ENCODE measurements at places on chromosomes 1 and 21.

DNA sequence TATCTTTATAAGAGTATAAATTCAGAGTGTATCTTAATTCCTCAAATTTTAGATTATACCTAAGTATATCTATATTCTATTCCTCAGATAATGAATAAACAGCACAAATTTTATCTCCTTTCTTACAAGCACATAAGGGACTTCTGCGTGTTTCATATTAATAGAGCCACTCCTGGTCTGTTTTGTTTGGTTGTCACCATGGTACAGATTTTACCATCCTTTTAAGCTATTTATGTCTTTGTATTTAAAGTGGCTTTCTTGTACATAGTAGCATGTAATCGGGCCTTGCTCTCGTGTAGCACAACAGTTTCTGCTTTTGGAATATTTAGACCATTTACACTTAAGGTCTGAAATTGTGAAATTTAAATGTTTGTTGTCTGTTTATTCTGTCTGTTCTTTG is 52.6 kb upstream of the SLC35A3 start:
- no peak for DNase-seq

DNA sequence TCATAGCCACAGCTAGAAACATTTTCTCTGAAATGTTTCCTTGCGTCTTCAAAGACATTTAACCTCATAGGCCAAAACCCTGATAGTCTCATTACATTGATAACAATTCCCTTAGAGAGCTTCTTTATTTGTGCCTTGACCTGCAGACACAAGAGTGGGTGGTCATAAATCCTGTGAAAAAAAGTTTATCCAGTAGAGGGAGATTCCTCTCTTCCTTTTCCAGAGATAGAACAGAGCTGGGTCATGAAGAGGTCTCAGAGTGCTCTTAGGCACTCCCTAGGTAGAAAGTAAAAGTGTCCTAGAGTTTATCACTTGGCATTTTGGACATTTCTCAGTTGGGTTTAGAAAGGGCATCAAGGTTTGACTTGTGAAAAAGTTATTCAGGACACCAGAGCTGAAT is 426.1 kb downstream of the NUF2 start:
- no peak for DNase-seq

DNA sequence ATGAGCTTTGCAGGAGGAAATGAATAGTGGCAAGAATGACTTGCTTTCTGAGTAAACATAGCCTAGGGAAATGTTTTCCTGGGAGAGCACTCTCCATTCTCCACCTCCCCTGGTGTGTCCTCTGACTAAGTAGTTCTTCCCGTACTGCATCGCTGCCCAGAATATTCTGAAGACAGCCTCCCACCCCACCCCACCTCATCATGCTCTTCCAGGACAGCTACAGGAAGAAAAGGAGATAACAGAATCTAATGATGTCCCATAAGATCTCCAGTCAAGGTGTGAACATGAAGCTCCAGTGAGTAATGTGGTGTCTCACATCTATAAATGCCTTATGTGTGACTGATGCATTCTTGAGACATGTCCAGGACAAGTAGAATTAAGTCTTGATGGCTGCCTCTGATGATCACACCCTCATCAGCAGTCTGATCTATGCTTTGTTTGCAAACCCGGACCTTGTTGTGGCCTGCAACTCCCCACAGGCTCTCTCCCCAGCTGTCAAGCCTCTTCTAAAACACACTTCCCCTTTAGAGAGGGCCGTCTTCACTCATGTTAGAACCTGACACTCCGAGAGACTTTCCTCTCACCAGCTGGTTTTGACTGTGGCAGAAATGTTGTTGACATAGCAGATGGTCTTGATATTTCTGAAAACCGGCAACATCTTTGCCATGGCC is 183.0 kb downstream of the CYYR1 start:
- no peak for DNase-seq

- no peak for DNase-seq
Observed at GRCh38 chr1:33578557-33579448, 106.4 kb downstream of the ZSCAN20 start.

GRCh38 chr1:236348071-236348470 is 46.0 kb upstream of the EDARADD start:
- no peak for DNase-seq

DNA sequence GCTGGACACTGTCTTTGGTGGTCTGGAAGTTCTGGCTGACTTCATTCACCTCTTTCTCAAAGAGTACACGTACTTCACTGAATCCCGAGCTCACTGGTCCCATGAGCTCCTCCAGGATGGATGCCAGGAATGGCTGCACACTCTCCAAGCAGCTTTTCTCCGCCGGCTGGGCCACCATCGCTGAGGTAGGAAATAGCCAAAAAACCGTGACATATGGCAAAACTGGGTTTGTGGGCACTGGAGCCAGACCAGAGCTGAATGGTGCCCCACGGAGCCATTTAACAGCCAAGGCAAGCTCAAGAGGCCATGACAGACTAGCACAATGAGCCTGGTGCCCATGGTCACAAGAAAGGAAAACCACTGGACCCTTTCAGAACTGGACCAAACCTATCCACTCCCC is 64.0 kb upstream of the EDEM3 start:
- no peak for DNase-seq

GRCh38 chr1:223662943-223663342 is 2.6 kb downstream of the CAPN8 start:
- DNase-seq = no peak

GRCh38 chr1:103945774-103946173 is 196.1 kb downstream of the AMY1C start:
- DNase-seq = no peak

DNA sequence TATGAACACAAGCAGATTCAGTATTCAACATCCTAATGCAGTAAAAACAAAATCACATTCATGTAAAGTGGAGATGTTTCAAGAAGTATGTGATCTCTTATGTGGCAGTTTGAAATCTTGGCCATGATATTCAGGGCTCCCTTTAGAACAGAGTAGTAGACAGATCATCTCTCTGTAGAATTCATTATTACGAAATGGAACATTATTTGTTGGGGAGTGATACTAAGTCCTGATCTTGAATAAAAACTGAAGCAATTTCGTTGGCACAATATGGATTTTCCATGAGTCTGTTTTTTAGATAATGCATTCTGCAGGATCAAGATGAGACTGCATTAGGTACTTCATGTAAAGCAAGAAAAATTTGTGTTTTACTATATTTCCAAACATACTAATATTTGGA is 264.4 kb upstream of the NRIP1 start:
- no peak for DNase-seq

- DNase-seq = no peak
Observed at GRCh38 chr1:229495782-229496181, 12.4 kb downstream of the NUP133 start.

- DNase-seq = no peak
Observed at GRCh38 chr1:31904339-31905092, 33.7 kb downstream of the PTP4A2 start.

DNA sequence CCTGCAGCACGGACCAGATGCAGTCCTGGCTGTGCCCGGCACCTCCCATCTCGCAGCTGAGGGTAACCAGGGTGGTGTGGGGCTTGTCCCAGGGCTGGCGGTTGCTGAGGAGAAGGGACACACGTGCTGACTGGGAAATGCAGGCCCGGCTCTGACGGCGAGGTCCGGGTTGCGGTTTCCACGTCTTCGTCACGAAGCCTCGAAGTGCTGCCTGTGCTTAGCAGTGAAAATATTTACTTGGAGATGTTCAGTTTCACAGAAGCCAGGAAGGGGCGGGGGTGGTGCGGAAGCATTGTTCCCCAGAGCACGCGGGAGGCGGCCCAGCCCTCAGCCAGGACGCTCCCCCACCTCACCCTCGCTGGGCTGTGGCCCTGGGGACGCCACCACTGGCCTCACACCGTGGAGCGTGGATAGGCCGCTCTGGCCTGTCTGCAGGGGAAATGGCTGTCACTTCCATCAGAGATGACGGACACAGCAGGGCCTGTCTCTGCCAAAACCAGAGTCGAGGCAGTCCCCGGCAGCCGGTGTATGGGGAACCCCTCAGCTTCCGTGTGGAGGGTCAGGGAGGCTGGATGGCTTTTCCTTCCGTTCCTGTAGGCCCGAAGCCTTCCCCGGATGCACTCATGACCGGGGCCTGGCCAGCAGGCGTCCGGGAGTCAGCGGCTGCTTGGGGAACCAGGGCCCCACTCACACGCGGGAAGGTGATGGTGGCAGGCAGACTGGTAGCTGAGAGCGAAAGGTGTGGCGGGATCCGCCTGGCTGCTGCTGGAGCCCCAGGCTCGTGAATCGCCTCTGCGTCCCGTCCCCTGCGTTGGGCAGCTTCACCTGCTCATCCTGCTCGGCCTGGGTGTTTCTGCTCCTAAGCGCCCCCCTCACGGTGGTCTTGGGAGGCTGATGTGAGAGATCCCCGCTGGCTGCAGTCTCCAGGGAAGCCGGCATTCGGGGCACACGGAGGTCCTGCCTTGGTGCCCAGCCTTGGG is 14.7 kb upstream of the POFUT2 start:
- DNase-seq = peak; percentile 47

DNA sequence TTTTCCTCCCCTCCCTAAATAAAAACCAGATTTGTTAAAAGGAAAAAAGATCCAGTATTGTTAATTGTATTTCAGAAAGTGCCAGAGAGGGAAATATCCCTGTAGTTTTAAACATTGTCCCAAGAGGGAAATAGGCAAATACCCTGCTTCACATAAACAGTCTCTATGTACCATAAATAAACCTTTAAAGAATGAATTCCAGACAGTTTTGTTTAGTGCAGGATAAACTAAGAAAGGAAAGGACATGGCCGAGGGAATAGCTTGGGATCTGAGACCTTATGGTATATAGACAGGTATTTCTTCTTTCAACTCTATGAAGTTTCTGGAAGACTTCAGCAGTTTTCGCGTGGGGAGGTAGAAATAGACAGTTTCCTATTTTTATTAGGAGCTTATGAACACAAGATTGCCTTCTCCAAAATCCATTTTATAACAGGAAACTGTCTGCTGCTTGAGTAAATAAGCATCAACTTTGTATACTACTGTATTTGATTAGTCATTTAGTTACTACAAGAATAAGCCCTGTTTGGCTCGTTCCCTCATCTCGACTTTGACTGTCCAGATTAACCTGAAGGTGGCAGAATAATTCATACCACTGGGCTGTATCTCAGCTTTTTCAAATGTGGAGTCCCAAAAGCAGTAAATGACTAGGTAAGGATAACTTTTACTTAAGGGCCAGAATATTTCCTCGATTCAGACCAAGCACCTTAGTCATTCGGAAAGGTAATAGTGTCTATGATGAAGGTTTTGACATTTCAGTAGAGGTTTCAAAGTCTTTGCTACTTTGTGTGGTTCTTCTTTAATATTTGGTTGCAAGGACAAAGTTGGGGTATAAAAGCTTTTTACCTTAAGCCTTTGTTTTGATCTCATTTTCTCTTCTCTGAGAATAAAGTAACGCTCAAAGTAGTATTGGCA is 177.5 kb downstream of the VPS13D start:
- no peak for DNase-seq

- no peak for DNase-seq
Observed at GRCh38 chr21:37459575-37459974, 93.0 kb downstream of the DYRK1A start.

- DNase-seq = no peak
Observed at GRCh38 chr1:119081700-119082099, 58.8 kb downstream of the WARS2 start.

GRCh38 chr1:55716610-55717009 is 501.4 kb upstream of the USP24 start:
- no peak for DNase-seq

DNA sequence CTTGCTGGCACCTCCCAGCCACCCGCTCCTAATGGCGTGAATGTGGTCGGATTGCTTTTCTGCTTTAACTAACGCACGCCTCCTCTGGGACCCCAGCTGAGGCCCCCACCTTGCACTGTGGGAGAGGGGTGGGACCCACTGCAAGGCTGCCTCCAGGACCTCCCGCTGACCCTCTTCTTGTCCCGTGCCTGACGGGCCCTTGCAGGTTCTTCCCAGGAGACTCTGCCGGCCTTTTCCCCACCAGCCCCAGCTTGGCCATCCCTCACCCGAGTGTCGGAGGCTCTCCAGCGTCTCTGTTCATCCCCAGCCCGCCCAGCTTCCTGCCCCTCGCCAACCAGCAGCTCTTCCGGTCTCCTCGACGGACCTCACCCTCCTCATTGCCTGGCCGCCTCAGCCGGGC is 18.6 kb downstream of the TMEM201 start:
- DNase-seq = no peak

DNA sequence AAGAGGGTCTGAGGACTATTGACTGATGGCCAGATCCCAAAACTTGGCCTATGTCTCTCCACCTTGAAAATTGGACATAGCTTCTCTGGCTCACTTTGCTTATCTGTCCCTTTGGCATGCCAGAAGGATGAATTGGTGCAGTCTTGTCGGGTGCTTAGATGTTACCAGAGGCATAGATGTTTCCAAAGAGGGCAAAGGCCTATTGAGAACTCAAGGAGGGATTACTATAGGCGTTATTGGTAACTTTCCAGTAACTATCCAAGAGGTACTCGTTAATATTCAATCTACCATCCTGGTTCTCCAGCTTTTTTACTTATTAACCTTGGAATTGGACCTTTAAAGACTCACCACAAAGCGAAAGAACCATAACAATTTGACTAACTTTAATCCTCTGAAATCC is 368.3 kb upstream of the ESRRG start:
- no peak for DNase-seq

GRCh38 chr1:100306735-100307313 is 40.8 kb downstream of the RTCA start:
- no peak for DNase-seq

DNA sequence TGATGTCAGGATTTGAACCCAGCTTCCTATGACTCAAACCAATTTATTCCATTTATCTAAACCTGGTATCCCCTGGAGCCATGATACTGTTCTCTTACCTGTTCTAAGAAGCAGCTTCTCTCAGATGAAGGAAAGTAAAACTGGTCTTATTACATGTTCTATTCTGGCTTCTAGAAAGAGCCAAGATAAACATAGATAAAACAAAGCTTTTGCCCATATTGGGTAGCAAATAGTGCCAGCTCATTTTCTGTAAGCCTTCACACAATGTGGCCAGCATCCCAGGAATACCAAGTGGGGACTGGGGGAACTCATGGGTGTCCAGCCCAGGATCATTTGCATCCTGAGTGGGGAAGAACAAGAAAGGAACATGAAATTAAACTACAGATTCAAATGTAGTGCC is 53.5 kb upstream of the EPHA8 start:
- no peak for DNase-seq

DNA sequence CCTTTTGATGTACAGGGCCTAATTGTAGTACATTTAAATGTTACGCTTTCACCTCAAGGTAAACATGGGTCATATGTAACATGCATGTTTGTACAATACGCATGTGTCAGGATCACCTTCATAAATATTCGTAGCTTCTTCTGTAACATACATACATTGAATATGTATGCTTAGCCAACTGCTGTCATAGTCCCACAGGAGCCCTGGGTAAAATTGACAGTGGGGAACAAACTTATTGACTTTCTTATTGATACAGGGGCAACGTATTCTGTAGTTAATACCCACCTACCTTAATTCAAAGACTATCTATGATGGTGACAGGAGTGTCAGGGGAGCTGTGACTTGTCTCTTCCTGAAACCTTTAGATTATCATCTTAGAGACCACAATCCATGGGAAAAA is 3.7 kb upstream of the REN start:
- no peak for DNase-seq

GRCh38 chr1:110472546-110472945 is 21.6 kb downstream of the PROK1 start:
- DNase-seq = no peak
